ENCODE measurements at places on chromosomes 7 and 10.

DNA sequence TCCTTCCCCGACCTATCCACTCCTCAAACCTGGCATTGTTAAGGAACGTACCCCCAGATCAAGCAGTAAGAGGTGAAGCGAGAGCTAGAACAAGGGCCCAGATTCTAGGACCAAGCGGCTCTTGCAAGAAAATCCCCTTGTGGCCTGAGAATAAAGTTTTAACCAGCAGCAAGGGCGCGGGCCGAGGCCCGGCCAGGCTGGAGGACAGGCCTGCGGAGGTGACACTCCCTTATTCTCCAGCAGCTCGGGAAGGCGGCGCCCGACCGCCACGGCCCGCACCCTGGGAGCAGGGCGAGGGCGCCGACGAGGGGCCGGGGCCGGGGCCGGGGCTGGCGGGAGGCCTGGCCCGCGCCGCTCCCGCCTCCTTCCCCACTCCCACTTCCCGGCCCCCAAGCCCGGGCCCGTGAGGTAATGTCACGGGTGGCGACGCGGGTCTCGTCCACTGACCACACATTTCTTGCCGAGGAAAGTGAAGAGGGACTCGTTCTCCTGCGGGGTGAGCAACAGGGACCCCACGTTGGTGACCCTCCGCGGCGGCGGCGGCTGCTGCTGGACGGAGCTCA is 551 bp downstream of the WASL start:
- peak; percentile 1 for DNase-seq

GRCh38 chr7:28270536-28270935 is 89.9 kb upstream of the JAZF1 start:
- no peak for DNase-seq

DNA sequence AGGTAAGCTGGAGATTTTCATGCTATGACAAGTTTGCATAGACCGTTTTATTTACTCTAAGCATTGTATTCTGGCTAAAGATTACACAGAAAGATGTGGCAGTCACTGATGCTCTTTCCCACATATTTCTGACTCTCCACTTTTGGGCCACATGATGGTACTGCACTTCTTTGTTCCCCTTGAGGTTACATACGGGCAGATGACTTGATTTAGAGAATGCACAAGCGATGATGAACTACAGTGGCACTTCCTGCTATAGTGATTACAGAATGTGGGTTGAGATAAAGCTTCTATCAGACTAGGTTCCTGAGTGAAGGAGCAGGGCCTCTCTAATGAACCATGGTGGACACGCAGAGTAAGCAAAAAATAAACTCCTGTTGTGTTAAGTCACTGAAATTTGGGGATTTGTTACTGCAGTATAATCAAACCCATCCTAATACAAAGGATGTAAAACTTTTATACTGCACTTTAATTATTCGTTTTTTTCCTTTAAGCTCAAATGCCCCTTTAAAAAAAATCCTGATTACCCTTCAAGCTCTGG is 177.9 kb downstream of the TAX1BP1 start:
- DNase-seq, result no peak

- DNase-seq, result no peak
Observed at GRCh38 chr7:139084709-139085108, 24.8 kb downstream of the ZC3HAV1 start.

- no peak for DNase-seq
Observed at GRCh38 chr10:103888113-103888841, 29.7 kb downstream of the STN1 start.

GRCh38 chr10:32990811-32991210 is 32.8 kb upstream of the ITGB1 start:
- no peak for DNase-seq

DNA sequence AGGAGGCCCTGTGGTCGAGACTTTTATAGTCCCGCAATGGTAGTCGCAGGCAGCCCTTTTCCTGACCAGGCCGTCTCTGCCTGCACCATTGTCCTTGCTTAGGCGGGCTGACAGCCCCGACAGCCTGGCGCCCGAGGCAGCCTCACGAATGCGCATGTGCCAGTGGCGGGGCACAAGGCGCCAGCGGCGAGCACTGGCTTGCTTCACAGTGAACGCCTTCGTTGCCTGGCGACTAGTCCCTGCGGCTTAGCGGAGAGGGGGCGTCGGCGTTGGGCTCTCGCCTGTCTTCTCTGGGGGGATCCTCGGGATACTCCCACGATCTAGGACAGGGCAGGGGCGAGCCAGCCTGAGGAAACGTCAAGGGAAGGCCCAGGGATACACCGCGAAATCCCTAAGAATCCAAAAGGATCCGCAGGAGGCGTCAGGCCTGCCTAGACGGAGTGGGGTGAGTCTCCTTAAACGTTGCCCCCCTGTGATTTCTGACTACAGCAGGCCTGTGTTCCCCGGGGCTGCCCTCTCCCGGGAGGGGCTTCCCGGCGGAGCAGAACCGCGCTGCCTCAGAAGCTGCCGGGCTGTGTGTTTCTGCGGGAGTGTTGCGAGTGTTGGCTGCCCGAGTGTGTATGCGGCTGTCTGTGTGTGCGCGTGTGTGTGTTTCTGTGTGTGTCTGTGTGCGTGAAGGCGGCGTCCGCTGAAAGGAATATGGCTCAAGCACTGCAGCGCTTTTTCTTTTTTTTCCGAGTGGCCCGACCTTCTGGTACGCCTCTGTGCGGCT is 20.5 kb upstream of the ZNF273 start:
- no peak for DNase-seq

- DNase-seq, result no peak
Observed at GRCh38 chr10:50946991-50947781, 61.8 kb upstream of the A1CF start.

DNA sequence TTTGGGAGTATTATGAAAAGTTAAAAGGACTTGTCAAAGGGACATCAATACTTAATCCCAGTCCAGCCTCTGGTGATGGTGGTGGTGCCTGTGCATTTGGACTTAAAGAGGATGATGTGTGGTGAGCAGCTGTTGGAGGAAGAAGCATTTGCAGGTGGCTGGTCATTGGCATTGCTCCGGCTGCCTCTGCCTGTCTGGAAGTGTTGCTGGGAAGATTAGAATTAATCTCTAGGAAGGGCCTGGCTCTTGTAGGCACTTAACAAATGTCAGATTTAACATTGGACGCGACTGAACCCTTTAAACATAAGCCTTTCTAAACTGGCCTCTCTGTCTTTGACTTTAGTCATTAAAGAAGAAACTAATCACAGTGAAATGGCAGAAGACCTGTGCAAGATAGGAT is 58.8 kb downstream of the FIGNL1 start:
- no peak for DNase-seq

GRCh38 chr7:22782616-22783232 is 39.9 kb downstream of the TOMM7 start:
- peak; percentile 36 for DNase-seq

- DNase-seq, result no peak
Observed at GRCh38 chr10:132631338-132631735, 93.8 kb downstream of the INPP5A start.

GRCh38 chr7:44043902-44044301 is 600 bp upstream of the DBNL start:
- no peak for DNase-seq

GRCh38 chr10:44390585-44391072 is 5.7 kb upstream of the CXCL12 start:
- DNase-seq, result no peak

- no peak for DNase-seq
Observed at GRCh38 chr10:15625261-15625660, 94.5 kb downstream of the ITGA8 start.

DNA sequence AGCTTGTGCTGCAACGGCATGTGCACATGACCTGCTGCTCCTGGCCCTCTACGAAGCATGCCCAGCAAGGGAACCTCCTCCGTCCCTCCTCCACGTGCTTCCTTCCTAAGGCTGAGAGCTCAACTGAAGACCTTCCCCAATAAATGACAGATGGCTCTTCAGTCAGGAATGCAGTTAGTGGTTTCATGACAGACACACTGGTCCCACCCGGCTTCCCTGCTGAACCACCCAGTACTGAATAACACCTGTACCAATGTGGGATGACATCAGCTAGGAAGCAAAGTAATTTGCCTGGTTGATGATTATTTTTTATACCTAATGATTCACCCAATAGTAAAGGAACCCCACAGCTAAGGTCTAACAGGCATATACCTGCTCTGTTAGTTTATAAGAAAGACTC is 69.1 kb downstream of the SCRN1 start:
- DNase-seq, result no peak

DNA sequence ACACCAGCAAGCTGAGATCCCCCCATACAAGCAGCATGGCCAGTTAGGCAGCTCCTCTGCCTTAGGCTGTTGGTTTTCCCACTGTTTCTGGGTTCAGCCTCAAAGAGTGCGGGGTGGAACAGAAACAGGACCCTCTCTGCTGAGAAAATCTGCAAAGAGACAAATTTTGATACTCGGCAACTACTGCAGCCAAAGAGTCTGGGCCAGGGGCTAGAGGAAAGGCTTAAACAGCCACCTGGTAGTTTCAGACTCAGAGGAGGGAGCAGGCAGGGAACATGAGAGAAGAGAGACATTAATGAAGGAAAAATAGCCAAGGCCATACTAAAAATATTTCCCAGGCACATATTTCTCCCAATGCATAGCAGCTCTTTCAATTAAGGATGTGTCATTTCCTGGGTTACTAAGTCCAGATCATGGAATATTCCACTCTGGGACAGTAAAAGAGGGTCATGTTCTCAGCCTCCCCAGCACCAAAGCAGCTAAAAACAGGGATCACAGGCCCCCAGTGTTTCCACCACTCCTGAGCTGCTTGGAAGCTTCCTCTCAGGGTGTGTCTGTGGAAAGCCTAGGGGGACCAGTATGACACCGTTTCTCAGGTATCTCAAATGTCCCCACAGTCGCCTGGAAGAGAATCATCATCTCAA is 29.8 kb downstream of the PDLIM1 start:
- no peak for DNase-seq

- no peak for DNase-seq
Observed at GRCh38 chr7:157526005-157526912, 189.5 kb downstream of the DNAJB6 start.

DNA sequence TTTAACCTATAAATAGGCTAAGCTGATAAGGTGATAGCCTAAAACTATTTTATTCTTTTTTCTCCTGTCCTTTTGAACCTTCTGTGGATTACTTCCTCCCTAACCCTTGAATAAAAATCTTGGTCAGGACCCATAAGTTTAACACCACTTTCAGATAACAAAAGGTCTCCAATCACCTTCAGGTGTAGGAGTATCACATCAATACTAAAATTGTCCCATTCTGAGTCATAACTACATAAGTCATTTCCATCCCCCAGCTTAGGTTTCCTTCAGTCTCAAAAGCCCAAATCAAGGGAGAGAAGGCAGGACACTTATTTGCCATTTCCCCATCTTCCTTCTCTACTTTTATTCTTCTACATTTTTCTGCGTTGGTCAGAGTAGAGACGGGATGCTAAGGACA is 56.9 kb upstream of the WNT16 start:
- DNase-seq, result no peak

GRCh38 chr7:122942059-122942458 is 53.4 kb downstream of the TAS2R16 start:
- DNase-seq, result no peak

DNA sequence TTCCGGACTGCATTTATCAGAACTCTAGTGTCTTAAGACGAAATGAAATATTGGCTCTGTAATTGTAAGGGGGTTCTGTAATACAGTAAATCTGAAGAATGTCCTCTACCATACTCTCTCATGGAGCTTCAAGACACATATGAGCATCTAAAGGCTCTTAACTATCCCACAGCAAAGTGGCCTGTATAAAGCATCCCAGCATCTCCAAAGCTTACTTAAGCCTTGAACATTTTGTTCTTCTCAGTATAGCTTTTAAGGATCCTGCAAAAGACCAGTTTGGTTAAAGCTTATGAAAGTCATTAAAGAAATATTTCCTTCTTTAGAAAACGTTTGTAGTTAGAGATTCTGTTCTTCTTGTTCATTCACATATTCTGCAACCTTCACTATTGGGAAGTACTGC is 75.1 kb downstream of the HGF start:
- DNase-seq, result no peak

DNA sequence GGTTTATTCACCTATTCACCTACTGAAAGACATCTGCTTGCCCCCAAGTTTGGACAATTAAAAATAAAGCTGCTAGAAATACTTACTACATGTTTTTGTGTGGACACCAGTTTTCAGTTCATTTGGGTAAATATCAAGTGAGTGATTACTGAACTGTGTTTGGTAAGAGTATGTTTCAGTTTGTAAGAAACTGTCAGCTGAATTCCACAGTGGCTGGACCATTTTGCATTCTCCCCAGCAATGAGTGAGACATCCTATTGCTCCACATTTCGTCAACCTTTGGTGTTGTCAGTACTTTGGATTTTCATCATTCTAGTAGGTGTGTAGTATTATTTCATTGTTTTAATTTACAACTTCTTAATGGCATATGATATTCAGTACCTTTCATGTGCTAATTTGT is 17.4 kb upstream of the IKZF1 start:
- no peak for DNase-seq

DNA sequence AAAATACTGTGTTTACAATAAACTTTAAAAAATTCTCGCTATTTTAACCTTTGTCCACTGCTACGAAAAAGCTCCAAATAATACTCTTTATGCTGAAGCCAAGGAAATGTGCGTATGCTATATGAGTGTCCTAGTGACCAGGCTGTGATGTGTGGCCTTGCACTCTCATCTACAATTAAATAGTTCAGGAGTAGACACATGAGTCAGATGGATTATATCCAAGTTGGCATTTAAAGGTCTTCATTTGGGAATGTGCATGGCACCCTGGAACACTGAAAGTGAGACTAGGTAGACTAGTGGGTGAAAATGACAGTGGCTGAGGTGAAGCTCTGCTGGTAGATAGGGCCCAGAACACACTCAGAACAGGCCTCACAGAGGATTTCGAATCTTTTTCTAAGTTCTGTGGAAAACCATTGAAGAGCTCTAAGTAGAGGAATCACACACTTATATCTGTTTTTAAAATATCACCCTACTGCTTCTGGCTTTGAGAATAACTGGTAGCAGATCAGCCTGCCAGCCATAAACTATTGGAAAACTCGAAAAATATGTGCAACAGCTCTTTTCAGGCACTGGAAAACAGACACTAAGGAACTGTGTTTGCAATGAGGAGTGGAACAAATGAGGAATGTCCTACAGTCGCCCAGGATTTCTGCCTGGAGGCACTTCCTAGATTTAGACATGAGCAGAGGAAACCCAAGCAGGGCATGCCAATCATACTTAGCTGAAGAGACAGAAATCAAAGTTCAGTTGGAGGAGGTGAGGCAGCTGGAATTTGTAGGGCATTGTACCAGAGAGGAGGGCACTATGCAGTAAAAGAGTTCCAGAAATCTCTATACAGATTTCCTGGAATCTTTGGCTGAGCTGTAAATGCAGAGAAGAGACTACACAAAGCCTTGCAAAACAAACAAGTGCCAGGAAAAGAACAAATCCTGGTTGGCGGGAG is 603.8 kb upstream of the LRRTM3 start:
- no peak for DNase-seq

DNA sequence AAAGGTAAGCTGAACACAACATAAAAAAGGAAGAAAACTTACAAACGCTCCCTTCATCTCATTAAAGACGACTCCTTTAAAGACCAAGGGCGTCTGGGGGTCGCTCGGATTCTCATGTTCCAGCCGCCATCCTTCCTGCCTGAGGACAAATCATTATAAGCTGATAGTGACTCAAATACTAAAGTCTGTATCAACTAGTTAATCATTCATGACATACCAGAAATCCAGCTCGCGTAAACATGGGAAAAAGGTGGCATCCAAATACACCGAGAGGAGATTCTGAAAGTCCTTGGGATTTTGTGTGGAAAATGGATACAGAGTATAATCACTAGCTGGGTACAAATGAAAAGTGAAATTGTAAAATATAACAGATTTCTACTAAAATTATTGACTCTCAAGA is 7.4 kb downstream of the PITRM1 start:
- DNase-seq, result no peak

- DNase-seq, result no peak
Observed at GRCh38 chr7:2217716-2218443, 14.9 kb downstream of the MAD1L1 start.

GRCh38 chr10:36515319-36515718 is 610.1 kb upstream of the ANKRD30A start:
- DNase-seq, result no peak
